Activated naive CD4-positive, alpha-beta T cell treated with anti-CD3 and anti-CD28 coated beads for 36 hours (primary cell): ENCODE measurements at places on chromosomes 5 and 9.
A peak's percentile ranks its signal among the peaks of the same experiment; 100 is the strongest.

GRCh38 chr5:6181147-6181729 is 197.1 kb downstream of the MED10 start:
- no peak for DNase-seq

DNA sequence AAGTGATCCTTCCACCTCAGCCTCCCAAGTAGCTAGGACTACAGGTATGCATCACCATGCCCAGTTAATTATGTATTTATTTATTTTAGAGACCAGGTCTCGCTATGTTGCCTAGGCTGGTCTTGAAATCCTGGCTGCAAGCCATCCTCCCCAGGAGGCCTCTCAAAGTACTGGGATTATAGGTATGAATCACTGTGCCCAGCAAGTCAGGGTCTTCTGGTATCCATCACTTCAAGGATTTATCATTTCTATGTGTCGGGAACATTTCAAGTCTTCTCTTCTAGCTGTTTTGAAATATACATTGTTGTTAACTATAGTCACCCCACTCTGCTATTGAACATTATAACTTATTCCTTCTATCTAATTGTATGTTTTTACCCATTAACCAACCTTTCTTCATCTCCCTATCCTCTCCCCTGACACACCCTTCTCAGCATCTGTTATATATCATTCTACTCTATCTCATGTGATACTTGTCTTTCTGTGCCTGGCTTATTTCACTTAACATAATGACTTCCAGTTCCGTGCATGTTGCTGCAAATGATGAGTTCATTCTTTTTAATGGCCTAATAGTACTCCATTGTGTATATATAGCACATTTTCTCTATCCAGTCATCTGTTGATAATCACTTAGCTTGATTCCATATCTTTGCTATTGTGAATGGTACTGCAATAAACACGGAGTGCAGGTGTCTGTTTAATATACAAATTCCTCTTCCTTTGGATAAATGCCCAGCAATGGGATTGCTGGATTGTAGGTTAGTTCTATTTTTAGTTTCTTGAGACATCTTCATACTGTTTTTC is 26.4 kb downstream of the UTP15 start:
- no peak for DNase-seq

- DNase-seq: no peak
These were observed 36.9 kb upstream of the CXCL14 start for GRCh38 chr5:135615581-135616260.

DNA sequence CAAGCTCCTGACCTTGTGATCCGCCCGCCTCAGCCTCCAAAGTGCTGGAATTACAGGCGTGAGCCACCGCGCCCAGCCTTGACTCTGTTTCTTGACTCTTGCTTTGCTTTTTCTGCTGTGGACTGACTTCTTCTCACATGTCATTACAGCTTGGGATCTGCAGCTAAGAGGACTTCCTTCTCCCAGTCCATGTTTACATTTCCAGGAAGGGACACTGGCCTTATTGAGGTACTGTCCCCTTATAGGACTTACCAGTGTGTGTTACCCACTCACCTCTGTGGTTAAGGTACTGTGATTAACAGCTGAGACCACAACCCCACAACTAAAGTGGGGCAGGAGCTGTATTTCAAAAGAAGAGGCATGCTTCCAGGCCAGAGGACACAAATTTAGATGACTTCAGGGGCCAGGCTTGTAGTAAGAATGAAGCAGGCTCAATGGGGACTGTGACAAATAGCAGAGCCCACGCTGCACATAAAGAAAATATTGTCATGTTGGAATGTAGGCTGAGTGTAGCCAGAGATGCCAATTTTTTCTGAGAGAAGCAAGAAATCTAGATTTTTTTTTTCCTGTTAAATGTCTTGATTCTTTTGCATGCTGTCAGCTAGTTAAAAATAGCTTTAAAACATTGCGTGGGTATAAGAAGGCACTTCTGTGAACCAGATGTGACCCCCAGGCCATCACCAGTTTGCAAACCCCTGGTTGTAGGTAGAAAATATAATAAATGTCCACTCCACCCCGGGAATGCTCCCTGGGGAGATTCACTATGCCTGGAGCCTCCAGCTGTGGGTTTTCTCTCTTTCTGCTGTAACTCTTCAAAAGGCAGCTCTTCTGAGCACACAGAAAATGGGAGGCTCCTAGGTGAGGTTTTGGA is 75.0 kb downstream of the PTPDC1 start:
- no peak for DNase-seq

GRCh38 chr5:156505101-156505500 is 178.1 kb downstream of the SGCD start:
- DNase-seq: no peak

GRCh38 chr5:90054612-90055011 is 354.9 kb downstream of the CETN3 start:
- DNase-seq: no peak

DNA sequence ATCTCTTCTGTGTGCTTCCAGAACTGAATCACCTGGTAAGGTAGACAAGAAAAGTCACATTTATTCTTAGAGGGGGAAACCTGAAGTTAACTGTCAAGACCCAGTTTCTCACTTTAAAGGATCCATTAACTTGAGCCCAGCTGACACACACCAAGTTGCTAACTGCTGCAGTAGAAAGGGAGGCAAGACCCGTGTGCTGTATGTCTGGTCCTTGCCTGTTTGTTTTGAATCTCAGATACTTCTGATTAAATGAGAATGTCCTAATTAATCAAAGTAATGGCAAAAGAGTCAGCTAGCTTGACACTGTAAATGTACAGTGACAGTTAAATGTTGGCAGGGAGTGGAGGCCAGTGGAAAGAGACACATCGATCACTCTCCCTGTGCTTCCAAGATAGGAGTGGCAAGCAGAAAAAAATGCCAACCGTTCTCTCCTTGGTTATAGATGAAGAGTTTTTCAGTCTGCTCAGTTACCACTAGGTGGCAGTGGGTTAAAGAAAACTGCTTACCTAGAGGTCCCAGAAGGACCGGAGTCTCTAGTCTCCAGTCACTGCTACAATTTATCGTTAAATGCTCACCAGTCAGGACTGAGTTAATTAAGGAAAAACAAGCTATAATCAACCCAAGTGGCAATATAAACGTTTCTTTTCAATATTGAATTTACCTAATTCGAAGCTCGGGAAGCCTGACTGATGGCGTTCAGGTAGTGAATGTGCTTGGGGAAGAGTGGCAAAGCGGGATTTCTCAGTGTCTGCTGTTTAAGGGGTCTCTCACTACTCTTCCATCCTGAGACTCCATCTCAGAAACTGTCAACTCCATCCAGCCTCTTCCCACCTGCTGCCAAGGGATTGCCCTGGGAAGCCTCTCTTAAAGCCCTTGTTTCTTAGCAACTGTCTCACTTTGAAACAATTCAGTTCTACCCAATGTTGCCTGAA is 18.4 kb downstream of the LSM11 start:
- peak; percentile 35 for DNase-seq
